AG10803 (cell line): ENCODE measurements at places on chromosomes 2 and 18.

GRCh38 chr18:42185486-42185885 lies 230.5 kb downstream of the PIK3C3 start:
- DNase-seq = no peak

DNA sequence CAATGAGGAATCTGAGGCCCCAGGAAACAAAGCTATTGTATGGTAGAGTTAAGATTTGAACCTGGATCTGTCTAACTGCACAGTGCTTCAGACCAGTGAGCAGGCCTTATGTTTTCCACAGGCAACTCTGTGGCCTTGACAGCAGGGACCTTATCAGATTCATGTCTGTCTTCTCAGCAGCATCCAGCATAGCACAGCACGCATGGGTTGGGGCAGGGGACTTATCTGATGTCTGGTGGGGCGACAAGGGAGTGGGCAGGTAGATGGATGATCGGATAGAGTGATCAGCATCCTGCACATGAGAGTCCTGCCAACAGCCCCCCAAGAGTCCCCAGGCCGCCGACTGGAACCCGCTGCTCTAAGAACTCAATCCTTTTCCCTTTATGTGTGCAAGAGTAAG lies 28.7 kb upstream of the KCNF1 start:
- DNase-seq = no peak

- no peak for DNase-seq
Measured at GRCh38 chr2:72926368-72926767, 9.0 kb downstream of the EMX1 start.

GRCh38 chr2:113124181-113124961 lies 3.0 kb upstream of the IL1RN start:
- DNase-seq = peak; percentile 33

DNA sequence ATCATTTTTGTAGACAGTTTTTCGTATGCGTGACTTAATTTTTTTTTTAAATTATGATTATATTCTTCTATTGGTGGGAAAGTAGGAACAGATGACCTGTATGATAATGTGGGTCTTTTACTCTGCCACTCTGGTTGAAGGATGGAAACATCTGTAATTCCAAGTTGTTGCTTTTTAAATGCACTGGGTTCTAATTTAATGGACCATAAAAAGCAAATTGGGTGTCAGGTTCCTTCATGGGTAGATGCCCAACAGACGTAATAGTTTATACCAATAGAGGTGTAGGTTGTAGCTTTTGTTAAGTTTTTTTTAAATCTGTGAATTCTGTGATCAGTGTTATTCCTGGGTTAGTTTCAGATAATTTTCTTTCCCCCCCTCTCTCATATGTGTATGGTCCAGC lies 117.6 kb downstream of the MAP4K4 start:
- DNase-seq = no peak

DNA sequence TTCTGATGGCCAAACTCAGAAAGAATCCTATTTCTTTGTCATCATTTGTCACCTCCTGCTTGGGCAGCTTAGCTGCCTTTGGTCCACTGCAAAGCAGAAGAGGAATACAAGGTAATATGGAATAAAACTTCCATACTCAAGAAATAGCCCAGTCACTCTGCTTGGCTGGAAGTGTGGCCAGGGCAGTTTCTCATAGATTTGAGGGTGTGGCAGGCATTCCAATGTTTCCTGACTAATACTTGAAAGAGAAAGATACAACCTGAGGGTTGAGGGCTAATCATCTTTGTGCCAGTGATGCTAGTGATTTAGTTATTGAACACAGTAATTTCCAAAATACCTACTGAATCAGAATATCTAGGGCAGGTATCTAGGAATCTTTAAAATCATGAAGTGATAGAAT lies 83.1 kb downstream of the FAM161A start:
- peak; percentile 28 for DNase-seq

- no peak for DNase-seq
Measured at GRCh38 chr2:230732914-230733401, 20.3 kb downstream of the CAB39 start.

GRCh38 chr2:240298803-240299709 lies 136.4 kb upstream of the GPC1 start:
- DNase-seq = no peak

DNA sequence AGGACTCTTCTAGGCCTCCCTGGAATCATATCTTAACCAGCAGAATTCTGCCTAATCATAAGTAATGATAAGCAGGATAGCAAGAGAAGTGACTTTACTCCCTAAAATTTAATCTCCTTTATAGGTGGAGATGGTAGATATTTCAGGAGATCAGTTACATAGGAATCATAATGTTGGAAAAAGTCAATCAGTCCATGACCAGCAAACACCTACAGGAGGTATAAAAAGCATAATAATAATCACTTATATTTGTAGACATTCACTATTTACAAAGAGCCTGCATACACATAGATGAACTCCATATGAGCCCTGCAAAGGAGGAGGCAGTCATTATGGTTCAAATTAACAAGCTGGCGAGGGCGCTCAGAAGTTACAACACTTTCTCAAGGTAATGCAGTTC lies 2.5 kb downstream of the GALNT5 start:
- no peak for DNase-seq

GRCh38 chr2:43084699-43085091 lies 141.7 kb downstream of the ZFP36L2 start:
- peak; percentile 89 for DNase-seq

GRCh38 chr18:79578396-79579260 lies 101.0 kb upstream of the CTDP1 start:
- no peak for DNase-seq

GRCh38 chr2:25377822-25378421 lies 36.2 kb upstream of the DNMT3A start:
- DNase-seq = no peak

DNA sequence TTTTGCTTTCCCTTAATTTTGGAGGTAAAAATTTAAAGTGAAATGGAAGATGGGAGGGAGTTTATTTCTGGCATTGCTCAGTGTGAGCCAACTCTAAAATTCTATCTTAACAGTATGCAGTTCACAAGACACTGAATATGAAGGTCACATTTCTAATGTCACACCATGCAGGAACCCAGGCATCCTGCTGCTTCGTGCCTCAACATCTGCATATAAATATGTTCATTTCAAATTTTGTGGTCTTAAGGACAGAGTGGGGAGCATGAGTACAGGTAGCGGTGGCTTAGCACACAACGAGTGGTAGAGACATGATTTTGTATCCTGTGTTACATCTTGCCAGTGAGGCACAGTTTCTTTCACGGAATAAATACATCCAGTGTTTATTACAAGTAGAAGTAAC lies 102.4 kb downstream of the ARL4C start:
- no peak for DNase-seq

- DNase-seq = no peak
Measured at GRCh38 chr2:157900684-157901083, 24.6 kb upstream of the ACVR1 start.

GRCh38 chr2:118527571-118527970 lies 319.9 kb downstream of the EN1 start:
- DNase-seq = no peak

GRCh38 chr18:44589693-44590355 lies 90.9 kb upstream of the SETBP1 start:
- DNase-seq = peak; percentile 88

DNA sequence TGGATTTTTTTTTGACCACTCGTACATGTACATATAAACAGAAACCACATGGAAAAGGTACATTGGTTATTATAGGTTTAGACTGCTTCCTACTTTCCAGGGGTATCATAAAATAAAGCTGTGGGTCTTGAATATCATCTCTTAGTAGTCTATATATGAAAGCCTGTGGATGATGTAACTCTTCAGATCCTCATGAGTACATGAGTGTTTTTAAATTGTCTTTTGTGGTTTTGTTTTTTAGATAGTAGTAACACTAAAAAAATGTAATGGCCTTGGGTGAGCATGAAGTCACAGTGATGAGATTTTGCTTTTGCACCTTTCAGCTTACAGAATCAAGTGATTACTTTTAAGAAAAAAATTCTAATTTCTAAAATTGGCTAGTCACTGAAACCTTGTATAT lies 80.2 kb downstream of the RAB3GAP1 start:
- peak; percentile 56 for DNase-seq
